ENCODE measurements at places on chromosomes 3 and 15.

GRCh38 chr3:513301-513700 is 316.7 kb downstream of the CHL1 start:
- DNase-seq = no peak

GRCh38 chr15:77674327-77674726 is 41.6 kb upstream of the LINGO1 start:
- DNase-seq = no peak

DNA sequence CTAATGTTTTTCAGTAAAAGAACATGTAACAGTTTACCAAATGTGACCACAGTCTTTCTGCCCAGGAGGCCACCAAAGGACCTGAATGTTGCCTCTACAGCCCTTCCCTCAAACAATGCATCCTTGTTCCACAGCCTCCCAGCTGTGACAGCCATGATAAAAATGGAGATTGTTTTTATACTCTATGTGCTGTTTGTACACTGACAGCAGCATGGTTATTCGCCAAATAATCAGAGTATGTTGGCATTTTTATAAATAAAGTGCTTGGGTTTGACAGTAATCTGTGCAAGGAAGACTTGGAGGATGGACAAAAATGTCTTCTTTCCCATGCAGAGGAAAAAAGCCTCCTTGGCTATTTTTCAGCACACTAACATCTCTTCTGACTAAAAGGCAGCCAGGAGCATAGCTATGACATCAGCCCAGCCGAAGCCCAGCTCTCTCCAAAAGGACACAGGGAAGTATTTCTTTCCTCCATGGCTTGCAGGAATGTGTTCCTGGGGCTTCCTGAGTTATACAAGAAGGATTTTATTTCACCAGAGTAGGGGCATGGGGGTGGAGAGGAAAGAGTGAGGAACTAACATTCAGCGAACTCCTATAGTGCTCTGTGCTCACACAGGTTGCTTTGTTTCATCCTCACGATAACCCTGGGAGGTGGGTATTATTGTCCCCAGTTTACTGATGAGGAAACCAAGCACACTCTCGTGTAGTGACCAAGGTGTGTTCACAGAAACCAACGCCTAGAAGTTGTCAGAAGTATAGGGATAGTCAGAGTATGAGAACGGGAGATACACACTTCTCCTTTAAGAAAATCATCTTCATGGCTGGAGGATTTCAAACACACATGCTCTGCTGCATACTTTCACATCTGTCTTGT is 339.7 kb downstream of the MECOM start:
- no peak for DNase-seq

- DNase-seq = no peak
These were observed 378.2 kb upstream of the ALCAM start for GRCh38 chr3:104988496-104988895.

GRCh38 chr3:193735850-193736249 is 142.8 kb downstream of the OPA1 start:
- DNase-seq = no peak

GRCh38 chr3:99862208-99862607 is 44.5 kb downstream of the CMSS1 start:
- DNase-seq = no peak

- DNase-seq = no peak
These were observed 24.6 kb upstream of the NFKBIZ start for GRCh38 chr3:101824702-101825101.

GRCh38 chr15:65423976-65424679 is 1.4 kb upstream of the IGDCC4 start:
- DNase-seq = no peak

DNA sequence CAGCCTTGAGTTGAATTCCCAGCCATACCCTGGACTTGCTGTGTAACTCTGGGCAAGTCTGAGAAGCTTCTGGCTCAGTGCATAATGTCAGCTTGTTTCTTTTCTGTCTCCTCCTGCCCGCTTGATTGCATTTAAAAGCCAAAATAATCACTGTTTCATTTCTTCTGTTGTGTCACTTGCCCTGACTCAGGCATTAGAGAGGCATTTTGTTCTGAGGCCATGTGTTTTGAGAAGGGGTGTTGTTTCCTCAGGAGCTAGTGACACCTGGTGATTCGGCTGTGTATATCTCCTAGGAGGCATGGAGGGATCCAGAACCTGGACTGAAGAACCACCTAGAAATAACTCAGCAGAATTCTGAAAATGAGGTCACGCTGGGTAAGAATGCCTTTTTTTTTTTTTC is 16.0 kb downstream of the WDR73 start:
- no peak for DNase-seq

- DNase-seq = no peak
These were observed 15.1 kb upstream of the GPR171 start for GRCh38 chr3:151218136-151218535.

DNA sequence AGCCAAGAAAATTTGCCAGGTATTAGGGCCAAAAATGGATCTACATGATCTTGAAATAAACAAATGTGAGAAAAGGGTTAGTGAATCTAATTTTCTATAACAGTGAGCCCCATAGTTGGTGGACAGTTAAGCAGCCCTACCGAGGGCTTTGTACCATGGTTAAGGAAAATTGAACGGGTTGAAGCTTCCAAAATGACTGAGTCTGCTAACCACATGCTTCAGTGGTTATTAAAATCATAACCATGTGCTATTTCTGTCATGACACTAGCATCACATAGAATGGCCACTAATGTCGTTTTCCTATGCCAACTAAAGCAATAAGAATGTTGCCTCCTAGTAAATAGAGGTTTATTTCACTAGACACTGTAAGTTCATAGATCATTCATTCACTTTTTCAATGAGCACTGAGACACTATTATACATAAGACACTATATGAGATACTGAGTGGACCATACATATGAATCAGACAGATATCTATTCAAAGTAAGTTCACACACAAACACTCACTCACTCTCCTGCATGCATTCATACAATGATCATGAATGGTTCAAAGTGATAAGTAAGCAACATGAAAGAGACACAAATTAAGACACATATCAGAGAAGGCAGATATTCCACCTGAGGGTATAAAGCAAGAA is 4.3 kb downstream of the SST start:
- DNase-seq = no peak

DNA sequence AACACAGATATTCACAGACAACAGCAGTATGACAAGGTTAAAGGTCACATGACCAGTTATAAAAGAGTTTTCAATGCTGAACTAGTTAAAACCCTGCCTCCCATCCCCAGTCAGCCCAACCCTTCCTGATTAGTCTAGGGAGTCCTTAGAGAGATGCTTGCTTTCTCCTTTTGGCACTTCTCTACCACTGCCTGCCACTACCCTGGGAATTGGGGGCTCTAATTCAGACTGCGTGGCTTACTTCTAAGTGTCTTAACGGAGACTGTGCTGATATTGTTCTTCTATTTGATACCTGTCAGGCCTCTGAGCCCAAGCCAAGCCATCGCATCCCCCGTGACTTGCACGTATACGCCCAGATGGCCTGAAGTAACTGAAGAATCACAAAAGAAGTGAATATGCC is 11.7 kb upstream of the TRA2B start:
- DNase-seq = no peak

DNA sequence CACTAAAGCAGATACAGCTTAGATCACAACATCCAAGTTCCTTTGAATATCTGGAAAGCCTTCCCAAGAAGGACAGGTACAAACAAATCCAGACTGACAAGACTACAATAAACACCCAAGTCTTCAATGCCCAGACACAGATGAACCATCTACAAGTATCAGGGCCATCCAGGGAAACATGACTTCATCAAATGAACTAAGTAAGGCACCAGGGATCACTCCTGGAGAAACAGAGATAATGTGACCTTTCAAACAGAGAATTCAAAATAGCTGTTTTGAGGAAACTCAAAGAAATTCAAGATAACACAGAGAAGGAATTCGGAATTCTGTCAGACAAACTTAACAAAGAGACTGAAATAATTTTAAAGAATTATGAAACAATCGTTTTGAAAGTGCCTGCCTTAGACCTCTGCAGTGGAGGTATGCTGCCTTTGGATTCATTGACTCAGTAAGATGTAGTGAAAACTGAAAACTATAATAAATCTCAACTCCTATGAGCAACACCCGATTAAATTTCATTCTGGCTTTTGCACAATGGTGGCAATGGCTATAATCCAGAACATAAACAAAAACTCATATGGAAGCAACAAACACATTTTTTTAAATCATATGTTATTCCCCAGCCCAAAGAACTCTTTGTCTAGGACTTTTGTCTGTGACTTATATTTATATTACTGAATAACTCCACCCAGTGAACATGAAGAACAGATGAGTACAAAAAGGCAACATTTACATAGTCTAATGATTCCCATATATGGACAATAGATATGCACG is 12.6 kb upstream of the COL8A1 start:
- DNase-seq = no peak

GRCh38 chr15:52005748-52006701 is 13.0 kb upstream of the MAPK6 start:
- DNase-seq = no peak

GRCh38 chr3:16298891-16299290 is 33.9 kb downstream of the OXNAD1 start:
- no peak for DNase-seq

DNA sequence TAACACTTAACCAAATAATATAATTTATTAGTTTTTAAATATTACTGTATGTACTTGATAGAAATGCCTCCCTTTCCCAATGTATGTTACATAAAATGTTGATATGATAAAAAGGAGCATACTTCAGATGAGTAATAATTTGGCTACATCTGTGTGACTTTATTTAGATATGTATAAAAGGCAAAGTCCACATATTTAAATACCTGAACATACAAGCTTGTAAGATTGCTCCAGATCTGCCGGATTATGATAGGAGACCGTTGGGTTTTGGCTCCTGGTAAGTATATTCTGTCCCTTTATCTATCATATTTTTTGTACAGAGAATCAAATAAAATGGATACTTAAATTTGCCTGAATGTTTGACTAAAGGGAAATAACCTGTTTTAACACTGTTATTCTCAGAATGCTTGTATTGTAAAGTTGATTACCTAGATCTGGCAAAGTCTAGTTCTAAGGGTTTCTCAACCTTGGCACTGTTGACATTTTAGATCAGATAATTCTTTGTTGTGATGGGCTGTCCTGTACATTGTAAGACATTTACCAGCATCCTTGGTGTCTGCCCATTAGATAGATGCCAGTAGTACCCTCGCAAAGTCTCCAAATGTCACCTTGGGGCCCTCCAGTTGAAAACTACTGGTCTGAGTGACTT is 38.5 kb downstream of the LRCH3 start:
- no peak for DNase-seq

All from NCI-H524 treated with DMSO at 0.1 percent for 48 hours (cell line).